ENCODE measurements at places on chromosomes 13 and 19.
A peak's percentile ranks its signal among the peaks of the same experiment; 100 is the strongest.

DNA sequence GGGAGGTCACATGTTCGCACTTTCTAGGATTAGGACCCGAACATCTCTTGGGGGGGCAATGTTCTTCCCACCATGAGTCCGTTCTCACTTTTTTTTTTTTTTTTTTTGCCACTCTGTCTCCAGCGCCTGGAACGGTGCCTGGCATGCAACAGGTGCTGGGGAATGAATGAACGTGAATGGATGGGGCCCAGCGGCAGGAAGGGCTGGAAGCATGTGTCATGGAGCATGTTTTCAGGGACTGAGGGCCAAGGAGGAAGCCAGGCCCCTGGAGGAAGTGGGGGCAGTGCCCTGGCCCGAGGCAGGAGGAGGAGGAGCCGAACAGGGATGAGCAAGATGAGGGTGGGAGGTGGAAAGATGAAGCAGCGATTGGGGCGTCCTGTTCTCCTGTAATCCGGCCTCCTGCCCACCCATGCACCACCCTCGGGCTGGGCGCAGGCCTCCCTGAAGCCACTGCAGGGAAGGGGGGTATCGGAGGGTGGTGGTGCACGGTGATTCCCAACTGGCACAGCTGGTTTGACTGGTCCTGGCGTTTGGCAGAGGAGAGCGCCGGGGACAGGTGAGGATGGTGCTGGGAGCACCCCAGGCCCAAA is 8.8 kb upstream of the SULT2B1 start:
- no peak for ATAC-seq

DNA sequence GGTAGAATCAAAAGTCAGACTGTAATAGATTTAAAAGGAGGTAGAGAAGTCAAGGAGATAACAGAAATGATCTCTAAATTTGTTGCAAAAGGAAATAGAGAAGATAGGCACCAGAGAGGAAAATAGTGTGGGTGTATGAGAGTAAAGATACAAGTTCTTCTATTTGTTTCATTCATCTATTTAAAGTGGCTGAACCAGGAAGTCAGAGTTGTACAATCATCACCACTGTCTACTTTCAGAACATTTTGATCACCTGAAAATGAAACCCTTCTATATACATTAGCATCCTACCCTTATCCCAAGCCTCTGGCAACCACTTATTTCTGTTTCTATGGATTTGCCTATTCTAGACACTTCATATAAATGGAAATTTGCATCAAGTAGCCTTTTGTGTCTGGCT is 36.7 kb downstream of the INTS6 start:
- no peak for ATAC-seq

DNA sequence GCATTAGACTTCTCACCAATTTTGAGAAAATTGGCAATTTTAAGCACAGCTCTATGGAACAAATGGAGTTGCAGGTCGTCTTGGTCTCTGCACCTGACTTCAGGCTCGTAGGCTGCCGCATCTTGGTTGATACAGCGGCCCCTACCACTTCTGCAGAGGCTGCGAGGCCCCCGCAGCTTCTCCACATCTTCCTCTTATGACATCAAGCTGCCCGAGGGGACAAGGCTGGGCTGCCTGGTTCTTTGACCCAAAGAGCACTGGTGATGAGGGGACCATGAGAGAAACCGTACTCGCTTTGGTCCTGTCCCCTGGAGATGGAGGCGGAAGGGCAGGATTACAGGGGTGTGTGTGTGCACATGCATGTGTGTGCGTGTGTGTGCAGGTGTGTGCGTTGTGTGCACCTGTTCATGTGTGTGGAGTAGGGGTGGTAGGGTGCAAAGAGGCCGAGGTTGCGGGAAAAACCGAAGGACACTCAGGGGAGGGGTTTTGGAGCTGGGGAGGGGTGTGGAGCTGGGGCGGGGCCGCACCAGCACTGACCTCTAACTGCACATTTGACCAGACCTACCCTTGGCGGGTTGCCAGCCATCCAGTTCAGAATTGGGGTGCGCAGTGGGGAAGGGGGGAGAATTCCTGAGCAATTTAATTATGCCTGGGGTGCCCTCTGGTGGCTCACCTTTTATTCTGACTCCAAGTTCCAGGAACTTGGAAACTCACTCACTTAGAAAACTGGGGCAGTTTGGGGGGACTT is 65.1 kb upstream of the ARHGEF7 start:
- peak; percentile 28 for ATAC-seq

- ATAC-seq, result no peak
Measured at GRCh38 chr19:46124638-46125115, at the start of gene IGFL3. Gene IGFL3, minus strand, starts transcription at chr19:46124688. Its CDS starts 39 bp downstream, at chr19:46124649.

DNA sequence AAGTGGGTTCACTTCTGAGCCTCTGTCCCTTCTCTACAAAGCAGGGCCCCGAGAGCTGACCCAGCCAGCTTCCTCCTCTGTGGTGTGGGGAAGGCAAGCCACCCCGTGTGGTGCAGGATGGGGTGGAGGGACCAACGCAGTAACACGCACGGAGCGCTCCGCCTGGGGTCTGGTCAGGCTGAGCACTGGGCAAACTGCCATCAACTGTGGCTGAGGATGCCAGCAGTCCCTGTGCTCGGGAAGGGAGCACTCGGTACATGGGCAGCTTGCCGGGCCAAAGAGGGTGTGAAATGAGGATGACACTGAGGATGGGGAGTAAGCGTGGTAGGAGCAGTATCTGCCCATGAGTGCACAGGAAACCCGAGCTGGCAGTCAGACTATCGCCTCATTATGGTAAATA is 7.6 kb upstream of the GMIP start:
- ATAC-seq, result no peak
